Uterine smooth muscle cell (primary cell): ENCODE measurements at places on chromosomes 11 and 22. TPM values are rescaled to one million over a fixed set of nuclear protein-coding genes. Genes with fewer than 3 reads are reported as not detected.

Gene TIRAP
- 4.1 and 5.4 TPM in 2 replicates for total RNA-seq

Gene F2
- total RNA-seq: 0.12 TPM in 1 of 2 replicates, not detected in the other

Gene MS4A7
- not detected in 2 replicates for total RNA-seq

Gene TMPRSS4
- total RNA-seq: not detected in 2 replicates

Gene CHRDL2
- total RNA-seq: not detected in 2 replicates
